ENCODE measurements at places on chromosomes 5 and 9. TPM values are rescaled to one million over a fixed set of nuclear protein-coding genes. Genes with fewer than 3 reads are reported as not detected.
A peak's percentile ranks its signal among the peaks of the same experiment; 100 is the strongest.

DNA sequence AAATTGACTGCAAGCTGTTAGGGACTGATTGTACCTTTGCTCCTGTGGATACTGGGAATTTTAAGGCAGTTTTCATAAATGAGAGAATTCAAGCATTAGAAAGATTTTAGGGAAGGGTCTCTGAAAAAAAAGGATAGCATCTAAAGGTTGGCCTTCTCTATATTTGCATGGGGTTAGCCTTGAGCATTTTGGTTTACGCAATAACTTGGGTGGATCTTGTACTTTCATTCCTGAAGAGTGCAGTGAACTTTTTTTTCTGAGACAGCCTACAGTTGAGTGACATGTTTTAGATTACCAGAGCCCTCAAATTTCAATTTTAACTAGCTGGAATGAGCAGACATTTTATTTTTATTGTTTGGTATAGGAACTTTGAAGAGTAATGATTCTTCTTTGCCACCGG is 91.6 kb upstream of the NR3C1 start:
- peak; percentile 61 for DNase-seq

- no peak for DNase-seq
These were observed 52.6 kb downstream of the HINT1 start for GRCh38 chr5:131112424-131112823.

DNA sequence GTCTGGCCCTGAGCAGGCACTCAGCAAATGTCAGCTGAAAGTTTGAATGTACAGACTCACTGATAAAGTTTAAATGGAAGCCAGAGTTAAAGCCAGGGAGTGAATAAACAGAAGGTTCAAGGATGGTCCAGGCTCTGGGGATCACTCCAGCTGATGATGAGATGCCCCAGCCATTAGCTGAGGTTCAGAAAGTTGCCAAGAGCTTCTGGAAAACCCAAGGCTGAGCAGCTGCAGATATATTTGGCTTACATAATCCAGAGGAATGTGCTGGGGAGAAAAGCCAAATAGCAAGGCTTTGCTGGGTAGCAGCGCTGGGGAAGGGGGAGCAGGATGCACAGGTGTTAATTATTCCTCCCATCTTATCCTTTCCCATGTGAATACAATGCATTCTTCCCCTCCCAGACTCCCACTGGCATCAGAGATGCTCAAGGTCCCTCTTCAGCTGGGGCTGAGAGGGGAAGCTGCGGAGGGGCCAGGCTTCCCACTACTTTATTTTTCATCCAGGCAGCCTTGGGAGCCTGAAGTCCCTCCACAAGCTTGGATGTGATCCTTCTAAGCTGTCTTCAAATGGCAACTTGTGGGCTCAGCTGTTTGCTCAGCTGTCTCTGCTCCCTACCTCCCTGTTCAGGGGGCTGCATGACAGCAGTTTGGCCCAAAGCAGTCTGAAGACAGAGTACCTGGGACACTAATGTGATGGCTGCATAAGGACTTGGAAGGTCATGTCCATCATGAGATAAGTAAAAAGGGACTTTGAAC is 341.2 kb downstream of the TRIM32 start:
- DNase-seq, result no peak

DNA sequence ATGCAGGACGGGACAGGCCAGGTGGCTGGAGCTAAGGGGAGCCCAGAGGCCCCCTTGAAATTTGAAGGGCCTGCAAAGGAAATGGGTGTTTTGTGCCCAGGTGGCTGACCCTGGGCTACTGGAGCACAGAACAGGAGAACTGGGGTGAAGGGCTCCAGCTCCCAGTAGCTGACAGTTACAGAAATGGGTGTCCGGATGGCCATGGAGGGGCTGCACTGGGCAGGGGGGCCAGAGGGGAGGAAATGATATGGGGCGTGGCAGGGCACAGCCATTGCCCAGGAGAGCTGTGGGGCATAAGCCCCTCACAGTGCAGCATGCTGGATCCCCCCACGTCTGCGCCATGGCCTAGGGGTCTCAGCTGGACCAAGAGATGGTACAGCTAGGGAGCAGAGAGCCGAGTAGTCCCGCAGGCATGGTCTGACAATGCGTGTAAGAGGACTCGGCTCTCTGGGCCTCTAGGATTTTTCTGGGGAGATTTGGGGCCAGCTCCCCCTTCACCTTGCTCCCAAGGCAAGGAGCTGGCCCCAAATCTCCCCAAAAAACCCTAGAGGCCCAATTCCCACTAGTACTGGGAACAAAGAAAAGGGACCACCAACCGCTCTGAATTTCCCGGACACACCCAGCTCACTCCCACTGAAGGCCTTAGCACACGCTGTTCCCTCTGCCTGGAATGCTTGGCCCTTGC is 7.9 kb upstream of the CARD19 start:
- no peak for DNase-seq

DNA sequence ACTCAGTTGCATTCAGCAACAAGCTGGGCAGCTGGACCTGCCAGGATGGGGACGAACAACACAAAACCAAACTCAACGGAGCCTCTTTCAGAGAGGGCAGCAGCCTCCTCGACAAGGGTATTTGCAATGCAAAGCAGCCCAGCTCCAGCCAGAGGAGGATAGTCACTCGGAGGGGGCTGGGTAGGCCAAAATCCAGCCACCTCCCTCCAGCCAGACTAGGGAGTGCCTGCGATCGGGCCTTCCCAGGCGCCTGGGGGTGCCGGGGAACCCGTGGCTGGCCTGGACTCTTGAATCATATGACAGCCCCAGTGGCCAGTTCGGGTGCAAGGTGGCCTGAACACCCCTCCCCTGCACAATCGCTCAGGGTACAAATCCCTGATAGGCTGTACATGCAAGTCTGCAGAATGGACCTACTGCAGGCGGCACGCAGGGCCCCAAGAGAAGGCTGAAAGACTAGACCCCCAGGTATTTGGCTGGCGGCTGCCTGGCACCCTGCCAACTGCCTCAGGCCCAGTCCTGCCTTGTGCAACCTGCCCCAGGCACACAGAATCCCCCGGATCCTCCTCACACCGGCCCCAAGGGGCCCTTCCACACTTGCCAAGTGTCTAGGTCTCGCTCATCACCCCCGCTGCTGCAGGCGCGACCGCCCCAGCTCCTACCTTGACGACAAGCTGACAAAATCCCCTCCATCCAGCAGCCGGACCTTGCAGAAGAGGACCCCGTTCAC is 1.3 kb downstream of the EEIG1 start:
- peak; percentile 88 for DNase-seq

The C1QTNF3 gene
- 0.11 TPM for total RNA-seq

The SHISAL2B gene
- total RNA-seq, result not detected

The C1QTNF2 gene
- total RNA-seq, result not detected
